ENCODE measurements at places on chromosomes 5 and 9.

- DNase-seq: no peak
Observed at GRCh38 chr9:72119853-72120252, 29.4 kb upstream of the GDA start.

DNA sequence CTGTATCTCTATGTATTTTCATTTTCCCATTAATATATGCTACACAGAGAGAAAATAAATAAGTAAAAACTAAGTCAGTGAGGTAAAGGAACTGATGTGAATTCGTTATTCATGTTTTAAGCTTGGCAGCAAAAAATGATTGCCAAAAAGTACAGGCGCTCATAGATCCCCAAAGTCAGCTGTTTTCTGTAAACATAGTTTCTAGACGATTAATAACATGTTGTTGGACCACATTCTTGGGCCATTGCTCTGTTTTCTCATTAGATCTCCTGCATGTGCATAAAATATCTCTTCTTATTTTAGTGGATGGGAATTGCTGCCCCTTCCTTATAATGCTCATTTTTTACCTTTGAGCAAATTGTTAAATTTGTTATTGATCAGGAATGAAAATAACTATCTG lies 215.2 kb downstream of the TLE1 start:
- no peak for DNase-seq

DNA sequence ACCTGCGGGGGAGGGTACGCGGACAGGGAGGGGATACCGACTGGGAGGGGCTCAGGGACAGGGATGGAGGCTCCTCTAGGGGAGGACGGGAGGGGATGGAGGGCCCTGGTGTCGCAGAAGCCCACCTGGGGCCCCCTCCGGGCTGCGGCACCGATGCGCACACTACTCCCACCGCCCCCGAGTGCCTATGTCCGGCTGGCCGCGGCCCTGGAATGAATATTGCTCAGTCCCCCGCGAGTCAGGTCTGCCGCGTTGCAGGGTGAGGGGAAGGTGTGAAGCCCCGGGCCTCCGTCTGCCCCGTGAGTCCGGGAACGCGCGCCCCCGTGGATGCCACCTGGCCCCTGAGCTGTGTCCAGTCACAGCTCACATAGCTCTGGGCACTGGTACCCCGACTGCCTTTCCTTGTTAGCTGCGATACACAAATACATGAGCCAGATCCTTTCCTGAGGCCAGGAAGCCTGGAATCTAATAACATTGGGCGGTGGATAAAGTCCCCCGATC lies 44.5 kb upstream of the PRSS3 start:
- DNase-seq: no peak

- DNase-seq: peak; percentile 81
Observed at GRCh38 chr5:75054134-75054930, 2.0 kb upstream of the GCNT4 start.

DNA sequence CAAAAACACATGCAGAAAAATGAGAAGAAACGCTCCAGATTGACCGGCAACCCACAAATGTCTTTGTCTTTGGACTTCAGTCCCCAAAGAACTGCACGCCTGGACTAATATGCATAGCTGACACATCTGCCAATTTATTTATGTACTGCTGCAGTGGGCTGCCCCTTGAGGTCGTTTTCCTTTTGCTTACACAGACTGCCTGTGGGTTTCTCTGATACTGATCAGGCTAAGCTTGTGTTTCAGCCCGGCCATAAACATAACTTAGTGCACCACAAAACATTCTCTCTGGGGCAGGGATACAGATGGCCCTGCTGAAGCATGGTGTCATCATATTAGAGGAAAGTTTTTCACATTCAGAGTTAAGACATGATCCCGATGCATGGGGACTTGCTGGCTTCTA lies 75.4 kb downstream of the NUDT12 start:
- DNase-seq: no peak

DNA sequence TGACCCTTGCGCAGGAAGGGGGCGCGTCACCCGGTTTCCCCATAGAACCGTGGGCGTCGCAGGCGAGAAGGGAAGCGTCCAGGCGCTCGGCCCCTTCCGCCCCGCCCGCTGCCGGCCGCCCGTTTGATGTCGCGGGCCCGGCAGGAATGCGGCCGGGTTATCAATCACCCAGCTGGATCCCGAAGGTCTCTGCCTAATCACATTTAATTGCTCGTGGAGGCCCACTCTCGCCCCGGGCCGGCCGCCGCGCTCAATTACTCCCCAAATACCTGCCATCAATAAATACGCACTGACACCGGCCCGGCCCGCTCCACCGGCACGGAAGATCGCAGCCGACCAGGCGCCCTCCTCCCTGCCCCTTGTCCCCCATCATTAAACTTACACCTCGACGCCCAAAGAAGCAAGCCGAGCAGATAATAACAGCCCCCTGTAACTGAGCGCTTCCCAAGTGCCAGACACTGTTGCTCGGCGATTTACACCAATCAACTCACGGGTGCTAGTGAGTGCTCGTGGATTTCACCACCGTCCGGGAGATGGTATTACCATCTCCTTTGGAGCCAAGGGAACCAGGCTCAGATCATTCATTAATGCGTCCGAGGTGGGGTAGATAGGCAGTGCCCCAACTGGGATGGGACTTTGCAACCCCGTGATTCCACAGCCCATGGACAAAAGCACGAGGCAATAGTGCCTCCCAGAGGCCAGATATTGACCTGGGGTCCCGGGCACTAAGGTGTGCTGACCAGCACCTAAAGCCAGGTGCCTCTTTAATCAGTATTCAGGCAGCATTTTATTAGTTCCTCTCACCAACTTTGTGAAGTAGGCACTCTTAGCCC lies 11.3 kb downstream of the MSX2 start:
- DNase-seq: no peak

DNA sequence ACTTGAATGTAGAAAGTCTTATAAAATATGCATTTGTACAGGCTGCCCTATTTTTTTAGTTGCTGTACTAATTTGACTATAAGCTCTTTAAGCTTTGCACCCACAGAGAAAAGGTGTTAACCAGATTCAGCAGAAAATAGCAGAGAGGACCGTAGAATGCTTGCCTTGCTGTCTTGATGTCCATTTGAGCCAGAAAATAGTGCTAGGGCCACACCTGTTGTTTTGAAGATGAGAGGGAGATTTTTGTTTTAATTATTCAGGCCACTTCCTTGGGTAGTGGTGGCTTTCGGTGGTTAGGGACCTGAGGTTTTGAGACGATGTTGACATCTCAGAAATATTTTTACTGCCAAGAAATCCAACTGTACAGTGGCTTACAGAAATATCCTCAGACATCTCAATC lies 196.0 kb downstream of the SPATA31D1 start:
- DNase-seq: no peak

DNA sequence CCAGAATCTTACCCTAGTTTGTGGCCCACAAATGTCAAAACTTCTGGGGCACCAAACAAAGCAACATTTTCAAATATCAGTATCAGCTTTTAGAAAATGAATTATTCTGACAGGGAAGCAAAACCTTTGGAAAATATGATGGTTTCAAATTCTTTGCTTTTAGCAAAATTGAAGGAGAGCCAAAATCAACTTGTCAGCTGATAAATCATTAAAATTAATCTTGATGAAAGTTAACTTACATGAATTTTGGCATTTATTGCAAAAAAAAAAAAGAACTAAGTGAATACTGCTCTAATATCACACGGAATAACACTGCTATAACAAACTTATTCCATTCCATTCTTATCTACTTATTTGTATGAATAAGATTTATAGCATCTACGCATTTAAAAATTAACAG lies 158.1 kb upstream of the TARS1 start:
- no peak for DNase-seq

- DNase-seq: no peak
Observed at GRCh38 chr9:96661711-96662110, 6.6 kb upstream of the PRXL2C start.

DNA sequence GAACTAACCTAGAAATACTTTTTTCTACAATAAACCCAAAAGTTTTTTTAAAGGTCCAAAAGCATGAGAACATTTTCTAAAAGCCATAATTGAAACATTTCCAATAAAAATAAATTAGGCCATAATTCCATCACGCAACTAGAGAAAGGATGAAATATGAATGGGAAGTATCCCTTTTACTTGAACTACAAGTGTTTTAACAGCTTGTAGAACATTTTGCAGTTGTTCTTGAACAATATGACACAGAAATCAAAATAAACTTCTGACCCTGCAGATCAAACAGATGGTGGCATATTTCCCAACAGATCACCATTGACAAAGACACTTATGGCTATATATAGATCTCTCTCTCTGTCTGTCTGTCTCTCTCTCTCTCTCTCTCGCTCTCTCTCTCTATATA lies 624.4 kb downstream of the PSAT1 start:
- no peak for DNase-seq

DNA sequence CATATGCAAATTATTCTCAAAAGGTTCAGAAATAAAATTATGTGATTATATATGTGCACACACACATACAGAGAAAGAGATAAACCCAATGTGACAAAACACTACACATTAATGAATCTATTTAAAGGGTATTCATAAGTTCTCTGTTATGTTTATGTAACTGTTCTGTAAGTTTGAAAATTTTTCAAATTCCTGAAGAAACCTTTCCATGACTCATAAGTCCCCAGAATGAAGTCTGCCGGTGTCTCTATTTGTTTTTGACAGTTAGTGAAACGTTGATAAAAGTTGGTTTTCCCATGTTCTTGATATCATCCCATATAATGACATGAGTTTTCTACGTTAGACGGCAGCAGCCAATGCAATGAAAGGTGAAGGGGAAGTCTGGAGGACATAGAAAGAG lies 199.5 kb upstream of the PUM3 start:
- DNase-seq: no peak

DNA sequence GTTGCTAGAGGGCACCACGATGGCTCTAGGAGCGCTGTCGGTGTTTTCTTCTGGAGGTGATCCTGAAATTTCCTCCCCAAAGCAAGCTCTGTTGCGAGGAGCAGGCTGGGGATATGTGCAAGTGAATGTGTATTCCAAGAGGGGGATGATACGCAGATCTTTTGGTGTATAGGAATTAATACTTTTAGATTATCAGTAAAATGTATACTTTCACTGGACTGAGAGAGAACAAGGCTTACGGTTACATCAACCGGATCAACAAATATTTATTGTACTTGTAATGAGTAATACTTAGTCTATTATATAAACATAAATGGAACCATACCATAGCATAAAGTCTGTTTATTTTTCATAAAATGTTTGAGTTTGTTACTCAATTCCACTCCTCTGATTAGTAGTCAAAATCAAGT lies 632 bp upstream of the PRKAA1 start:
- no peak for DNase-seq

GRCh38 chr9:72205513-72205912 lies 56.3 kb downstream of the GDA start:
- DNase-seq: no peak

DNA sequence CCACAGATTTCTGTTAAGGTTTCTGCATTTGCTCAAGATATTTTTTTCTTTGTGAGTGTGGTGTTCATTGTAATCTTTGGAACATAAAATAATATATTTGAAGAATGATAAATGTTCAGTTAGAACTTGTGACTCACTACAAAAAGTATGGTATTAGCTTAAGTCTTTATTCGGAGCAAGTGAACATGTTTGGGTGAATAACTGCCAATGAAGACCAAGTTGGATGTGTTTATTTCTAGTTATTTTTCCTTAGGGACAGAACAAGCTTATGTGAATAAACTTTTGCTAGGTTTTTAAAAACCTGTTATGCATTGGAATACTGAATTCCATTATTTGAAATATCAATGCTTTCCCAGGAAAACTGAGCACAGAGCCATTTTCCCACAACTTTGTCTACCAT lies 418.6 kb downstream of the SLCO4C1 start:
- DNase-seq: no peak

- no peak for DNase-seq
Observed at GRCh38 chr9:98795970-98796363, 388 bp downstream of the ANKS6 start.

GRCh38 chr9:120837921-120838320 lies 4.8 kb downstream of the PSMD5 start:
- no peak for DNase-seq

- DNase-seq: no peak
Observed at GRCh38 chr5:8383616-8384015, 514.7 kb downstream of the MTRR start.

GRCh38 chr9:37454238-37454637 lies 11.0 kb downstream of the ZBTB5 start:
- DNase-seq: no peak

DNA sequence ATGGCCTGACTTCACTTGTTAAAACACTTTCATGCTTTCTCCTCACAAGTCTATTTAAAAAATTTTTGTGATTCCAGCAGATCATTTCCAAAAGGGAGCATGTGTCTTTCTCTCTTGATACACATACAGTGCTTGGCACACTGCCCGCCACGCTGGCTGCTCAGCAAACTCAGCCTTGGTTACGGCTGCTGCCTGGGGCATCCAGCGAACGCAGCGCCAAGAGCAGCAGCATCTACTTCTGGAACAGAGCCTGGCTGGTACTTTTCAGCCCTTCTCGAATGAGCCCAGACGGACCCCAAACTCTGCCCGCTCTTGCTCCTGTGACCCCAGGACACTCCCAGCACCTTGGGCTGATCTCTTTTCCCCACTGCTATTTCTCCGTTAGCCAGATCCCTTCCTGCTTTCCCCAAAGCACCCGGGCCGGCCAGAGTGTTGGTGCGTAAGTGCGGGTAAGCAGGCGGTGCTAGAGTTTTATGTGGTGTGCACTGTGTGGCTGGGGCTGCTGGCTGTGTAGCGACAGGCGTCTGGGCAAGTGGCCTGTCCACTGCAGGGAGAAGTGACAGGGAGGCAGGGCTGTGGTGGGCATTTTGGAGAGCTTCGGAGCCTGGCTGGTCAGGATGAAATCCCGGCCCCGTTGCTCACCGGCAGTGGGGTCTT lies 73.2 kb downstream of the SH3PXD2B start:
- DNase-seq: no peak

DNA sequence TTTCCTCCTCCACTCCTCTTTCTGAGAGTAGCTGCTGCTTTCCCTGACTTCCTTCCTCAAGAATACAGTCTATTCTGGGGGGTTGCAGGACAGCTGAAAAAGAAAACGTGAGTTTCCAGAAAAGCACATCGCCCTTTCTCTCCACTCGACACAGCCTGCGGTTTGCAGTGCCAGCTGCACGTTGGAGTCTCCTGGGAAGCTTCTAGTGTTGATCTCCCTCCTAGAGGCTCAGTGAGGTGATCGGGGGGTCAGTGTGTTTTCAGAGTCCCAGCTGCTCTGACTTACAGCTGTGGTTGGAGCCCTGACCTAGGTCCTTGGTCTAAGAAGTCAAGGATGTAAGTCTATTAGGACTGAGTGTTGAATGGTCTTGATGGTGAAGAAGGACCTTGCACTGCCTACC lies 25.0 kb upstream of the SUSD3 start:
- DNase-seq: no peak

GRCh38 chr5:18433336-18433735 lies 799.1 kb downstream of the TAF11L14 start:
- DNase-seq: no peak

GRCh38 chr5:80048084-80048780 lies 13.1 kb downstream of the THBS4 start:
- DNase-seq: no peak

- no peak for DNase-seq
Observed at GRCh38 chr9:133526721-133527321, 2.1 kb upstream of the MYMK start.

DNA sequence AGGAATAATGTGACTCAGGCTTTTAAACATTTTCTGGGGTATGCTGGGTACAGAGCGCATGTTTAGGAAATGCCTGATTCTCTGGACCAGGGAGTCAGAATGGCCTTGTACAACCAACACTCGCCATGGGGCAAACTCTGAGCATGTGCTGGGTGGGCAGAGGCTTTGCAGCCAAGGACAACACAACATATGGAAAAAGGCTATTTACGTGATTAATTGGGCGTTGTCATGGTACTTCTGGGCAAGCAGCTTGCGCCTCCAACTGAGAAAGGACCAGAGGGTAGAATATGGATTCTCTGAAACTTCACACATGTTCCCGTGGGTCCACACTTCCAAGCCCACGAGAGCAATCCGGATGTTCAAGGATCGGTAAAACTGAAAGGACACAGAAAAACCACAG lies 49.1 kb downstream of the NIPAL4 start:
- DNase-seq: no peak
